ENCODE measurements at places on chromosomes 12 and 14.
A peak's percentile ranks its signal among the peaks of the same experiment; 100 is the strongest.

- DNase-seq: no peak
Measured at GRCh38 chr12:90244232-90244631, 535.6 kb upstream of the ATP2B1 start.

DNA sequence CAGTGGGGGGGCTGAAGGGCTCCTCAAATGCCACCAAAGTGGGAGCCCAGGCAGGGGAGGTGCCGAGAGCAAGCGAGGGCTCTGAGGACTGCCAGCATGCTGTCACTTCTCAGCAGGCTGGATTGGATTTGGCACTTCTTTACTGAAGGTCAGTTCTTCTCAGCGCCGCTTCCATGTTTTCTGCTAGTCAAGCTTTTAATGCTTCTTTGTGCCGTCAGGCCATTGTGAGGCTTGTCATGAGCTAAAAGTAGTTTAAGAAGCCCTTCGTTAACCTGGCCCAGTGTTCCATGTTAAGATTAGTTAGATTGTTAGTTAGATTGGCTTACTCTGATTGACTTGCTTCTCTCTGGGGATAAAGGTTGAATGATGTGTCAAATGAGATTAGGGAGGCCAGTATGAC is 13.4 kb downstream of the GABARAPL1 start:
- no peak for DNase-seq

DNA sequence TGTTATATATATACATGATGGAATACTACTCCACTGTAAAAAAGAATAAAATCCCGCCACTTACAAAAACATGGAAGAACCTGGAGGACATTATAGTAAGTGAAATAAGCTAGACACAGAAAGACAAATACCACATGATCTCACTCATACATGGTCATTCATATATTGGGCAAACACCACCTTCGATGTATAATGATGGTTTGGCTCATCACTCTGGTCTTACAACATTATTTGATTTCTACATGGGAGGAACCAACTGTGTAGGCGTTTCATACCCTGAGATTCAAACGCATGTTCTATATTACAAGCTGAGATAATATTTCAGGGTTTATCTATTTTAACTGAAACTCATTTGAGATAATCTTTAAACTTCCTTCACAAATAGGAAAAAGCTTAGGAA is 48.3 kb downstream of the ABCD2 start:
- DNase-seq: no peak

- DNase-seq: no peak
Measured at GRCh38 chr12:111395336-111396187, 10.2 kb upstream of the SH2B3 start.

DNA sequence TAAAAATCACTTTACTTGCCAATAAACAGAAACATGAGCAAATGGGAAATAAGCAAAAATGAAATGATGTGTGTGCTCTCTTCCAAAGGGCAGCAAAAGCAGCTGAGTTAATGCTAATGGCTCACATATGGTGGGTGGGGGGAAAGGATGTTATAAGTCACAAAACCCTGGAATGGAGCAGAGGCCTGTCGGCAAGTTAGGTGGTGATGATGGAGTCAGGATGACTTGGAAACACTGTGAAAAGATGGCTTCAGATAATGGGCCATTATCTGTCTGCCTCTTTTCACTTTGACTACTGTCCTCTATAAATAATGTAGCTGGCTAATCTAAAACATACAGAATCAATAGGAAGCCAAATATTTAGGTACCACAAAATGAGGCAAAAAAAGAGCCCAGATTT is 228.7 kb downstream of the APAF1 start:
- DNase-seq: no peak

GRCh38 chr14:84453307-84453950 is 1076.5 kb upstream of the FLRT2 start:
- no peak for DNase-seq

GRCh38 chr12:130761537-130762318 is 45.6 kb upstream of the RIMBP2 start:
- DNase-seq: peak; percentile 4

DNA sequence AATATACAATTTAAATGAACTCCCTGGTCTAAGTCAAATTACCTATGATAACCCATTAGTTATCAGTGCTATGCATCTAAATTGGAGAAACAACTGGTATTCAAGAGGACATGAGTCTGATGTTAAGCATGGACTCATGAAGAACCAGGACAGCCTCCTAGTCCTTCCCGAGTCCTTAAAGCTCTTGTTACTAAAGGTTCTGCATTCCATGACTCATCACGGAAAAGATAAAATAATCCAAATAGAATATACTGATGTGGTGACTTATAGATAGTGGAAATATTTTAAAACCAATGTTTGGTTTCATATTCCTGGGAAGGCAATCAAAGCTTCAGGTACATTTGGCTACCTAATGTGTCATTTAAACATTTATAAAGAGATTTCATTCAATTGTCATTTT is 117.2 kb upstream of the PMCH start:
- DNase-seq: no peak

DNA sequence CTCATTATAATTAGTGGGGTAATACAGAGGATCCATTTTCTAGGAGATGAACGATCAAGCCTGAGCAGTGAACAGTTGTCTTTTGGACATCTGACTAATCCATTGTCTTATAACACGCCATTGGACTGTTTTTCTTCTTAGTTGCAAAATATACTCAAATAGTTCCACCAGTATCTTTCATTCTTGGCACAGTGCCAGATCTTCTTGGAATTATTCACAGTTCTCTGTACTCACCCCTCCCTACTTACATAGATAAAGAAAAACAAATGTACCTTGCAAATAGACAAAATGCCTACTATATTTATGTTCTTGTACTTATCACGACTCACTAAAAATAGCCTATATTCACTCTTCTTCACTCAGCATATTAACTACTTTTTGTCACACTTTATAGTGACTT is 3.8 kb downstream of the CBLN3 start:
- no peak for DNase-seq

DNA sequence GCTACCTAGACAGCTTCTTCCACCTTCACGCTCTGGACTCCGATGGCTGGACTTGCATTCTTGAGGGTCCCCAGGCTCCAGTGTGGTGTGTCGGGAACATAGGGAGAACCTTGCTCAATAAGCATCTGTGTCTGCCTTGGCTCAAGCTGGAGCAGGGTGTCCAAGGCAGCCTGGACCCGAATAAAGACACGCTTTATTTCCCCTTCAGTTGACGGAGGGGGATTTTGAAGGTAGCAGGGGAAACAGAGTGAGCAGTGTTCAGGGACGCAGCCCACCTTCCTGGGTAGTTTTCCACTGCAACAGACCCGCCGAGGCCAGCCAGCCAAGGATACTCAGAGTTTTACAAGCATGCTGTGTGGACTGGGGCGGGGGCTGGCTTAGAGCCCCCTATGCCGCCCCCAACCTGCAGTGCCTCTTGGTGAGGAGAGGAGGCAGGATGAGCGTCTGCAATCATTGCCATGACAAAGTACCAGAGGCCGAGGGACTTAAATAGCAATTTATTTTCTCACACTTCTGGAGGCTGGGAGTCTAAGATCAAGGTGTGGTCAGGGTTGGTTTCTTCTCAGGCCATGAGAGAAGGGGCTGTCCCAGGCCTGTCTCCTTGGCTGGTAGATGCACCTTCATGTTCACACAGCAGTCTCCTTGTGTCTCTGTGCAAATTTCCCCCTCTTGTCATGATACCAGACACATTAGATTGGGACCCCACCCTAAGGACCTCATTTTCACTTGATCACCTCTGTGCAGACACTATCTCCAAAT is 201.2 kb downstream of the CHST11 start:
- no peak for DNase-seq

DNA sequence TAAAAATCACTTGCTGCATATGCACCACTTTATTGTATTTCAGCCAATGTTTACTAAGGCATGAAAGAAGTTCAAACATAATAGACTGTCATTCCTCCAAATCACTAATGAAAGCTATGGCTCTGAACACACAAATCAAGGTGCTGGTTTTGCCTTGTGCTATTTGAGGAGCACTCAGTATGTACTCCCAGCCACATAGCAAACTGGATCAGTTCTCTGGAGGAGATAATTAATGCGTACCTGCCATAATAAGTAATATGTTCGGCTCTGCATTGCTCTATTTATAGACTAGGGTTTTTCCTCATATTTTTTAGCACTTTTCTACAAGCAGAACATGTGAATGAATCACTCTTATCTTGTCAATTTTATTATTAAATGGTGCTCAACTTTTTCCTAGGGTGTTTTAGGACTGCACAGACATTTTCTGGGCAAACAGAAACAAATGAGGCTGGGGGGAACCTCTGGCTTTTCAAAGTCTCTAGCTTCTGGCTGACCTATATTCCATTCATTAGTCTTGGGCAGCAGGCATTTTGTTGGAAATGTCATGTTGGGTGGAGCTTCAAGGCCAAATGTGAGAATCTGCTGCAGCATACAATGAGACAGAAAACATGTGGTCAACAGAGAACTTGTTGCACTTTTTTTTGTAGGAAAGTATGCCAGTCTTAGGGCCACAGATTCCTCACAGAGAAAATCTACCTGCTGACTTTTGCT is 88.4 kb downstream of the GRIP1 start:
- DNase-seq: no peak

GRCh38 chr14:58362798-58363412 is 32.8 kb upstream of the TOMM20L start:
- no peak for DNase-seq

DNA sequence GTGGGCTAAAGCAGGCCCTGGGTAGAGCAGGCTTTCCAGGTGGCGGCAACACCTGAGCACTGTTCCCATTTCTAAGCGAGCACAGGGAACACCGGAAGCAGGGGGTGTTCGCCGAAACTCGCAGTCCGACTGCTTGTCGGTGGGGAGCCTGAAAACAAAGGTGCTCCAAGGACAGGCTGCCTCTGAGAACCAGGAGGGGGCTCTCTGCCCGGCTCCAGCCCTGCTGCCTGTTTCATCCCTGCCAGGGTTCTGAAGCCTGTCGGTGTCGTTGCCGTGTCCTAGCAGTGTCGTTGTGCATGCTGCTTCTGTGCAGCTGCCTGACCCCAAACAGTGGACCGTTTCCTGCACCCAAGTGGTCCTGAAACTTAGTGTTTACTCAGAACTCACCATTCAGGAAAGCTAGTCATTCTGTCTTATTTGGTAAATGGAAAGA is 21.8 kb downstream of the CCNK start:
- no peak for DNase-seq

DNA sequence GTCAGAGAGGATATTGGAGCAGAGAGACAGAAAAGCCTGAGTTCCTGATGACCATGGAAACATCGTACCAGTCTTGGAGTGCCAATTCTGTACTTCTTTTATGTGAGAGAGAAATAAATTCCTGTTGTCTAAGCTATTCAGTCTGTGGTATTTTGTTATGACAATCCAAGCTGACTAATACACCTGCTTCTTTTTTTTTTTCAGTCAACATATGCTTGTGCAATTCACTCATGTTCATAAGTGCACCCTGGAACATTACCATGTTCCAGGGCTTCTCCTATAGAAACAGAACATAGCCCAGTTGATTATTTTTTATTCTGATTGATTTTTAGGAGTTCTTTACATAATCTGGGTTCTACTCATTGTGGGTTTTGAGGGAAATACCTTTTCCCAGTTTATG is 1.7 kb upstream of the CHPT1 start:
- no peak for DNase-seq

Data from AG04449 (cell line).